ENCODE measurements at places on chromosomes 12 and 14. TPM values are rescaled to one million over a fixed set of nuclear protein-coding genes. Genes with fewer than 3 reads are reported as not detected.
A peak's percentile ranks its signal among the peaks of the same experiment; 100 is the strongest.

- no peak for DNase-seq
Measured at GRCh38 chr12:26185532-26186320, 9.6 kb upstream of the SSPN start.

GRCh38 chr14:92902726-92903125 is 20.2 kb upstream of the CHGA start:
- DNase-seq, result no peak

- peak; percentile 17 for DNase-seq
Measured at GRCh38 chr14:20489093-20489994, 16.0 kb upstream of the RNASE10 start.

DNA sequence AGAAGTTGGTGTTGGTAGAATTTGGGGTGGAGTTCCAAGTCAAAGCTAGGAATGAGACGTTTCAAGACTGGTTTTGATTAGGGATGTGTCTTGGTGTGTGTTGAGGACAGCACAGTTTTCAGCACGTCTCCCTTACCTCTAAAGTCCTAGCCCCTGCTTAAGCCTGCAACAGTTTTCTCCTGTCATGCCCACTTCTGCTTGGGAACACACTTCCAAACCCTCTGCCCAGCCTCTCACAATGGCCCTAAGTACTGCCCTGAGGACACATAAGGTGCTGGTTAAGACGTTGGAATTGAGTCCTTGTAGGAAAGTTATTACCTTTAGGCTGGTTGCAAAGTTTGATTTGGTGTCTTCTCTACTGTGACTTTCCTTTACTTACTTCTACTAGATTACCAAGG is 710 bp upstream of the BMAL2 start:
- peak; percentile 32 for DNase-seq

DNA sequence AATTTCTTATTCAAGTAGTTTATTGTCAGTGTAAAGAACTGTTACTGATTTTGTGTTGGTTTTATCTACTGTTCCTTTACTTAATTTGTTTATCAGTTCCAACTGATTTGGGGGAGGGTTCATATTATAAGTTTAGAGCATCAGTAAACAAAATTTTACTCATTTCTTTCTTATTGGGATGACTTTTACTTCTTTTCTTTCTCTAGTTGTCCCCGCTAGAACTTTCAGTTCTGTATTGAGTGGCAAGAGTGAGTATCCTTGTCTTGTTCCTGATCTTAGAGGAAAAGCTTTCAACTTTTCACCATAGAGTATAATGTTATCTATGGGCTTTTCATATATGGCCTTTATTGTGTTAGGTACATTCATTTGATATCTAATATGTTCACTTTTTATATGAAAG is 584.1 kb downstream of the LRFN5 start:
- DNase-seq, result no peak

GRCh38 chr12:52014567-52015530 is 8.1 kb downstream of the TAMALIN start:
- DNase-seq, result no peak

GRCh38 chr14:89851106-89851505 is 103.4 kb downstream of the EFCAB11 start:
- DNase-seq, result no peak

- no peak for DNase-seq
Measured at GRCh38 chr14:37466623-37467088, 128.4 kb downstream of the FOXA1 start.

- DNase-seq, result no peak
Measured at GRCh38 chr12:58435647-58436046, 484.7 kb downstream of the LRIG3 start.

- DNase-seq, result no peak
Measured at GRCh38 chr12:117508468-117508867, 147.0 kb upstream of the NOS1 start.

GRCh38 chr14:102777711-102778337 is 575 bp downstream of the TRAF3 start:
- DNase-seq, result no peak

The KCNH3 gene
- total RNA-seq, result 0.05 TPM

DNA sequence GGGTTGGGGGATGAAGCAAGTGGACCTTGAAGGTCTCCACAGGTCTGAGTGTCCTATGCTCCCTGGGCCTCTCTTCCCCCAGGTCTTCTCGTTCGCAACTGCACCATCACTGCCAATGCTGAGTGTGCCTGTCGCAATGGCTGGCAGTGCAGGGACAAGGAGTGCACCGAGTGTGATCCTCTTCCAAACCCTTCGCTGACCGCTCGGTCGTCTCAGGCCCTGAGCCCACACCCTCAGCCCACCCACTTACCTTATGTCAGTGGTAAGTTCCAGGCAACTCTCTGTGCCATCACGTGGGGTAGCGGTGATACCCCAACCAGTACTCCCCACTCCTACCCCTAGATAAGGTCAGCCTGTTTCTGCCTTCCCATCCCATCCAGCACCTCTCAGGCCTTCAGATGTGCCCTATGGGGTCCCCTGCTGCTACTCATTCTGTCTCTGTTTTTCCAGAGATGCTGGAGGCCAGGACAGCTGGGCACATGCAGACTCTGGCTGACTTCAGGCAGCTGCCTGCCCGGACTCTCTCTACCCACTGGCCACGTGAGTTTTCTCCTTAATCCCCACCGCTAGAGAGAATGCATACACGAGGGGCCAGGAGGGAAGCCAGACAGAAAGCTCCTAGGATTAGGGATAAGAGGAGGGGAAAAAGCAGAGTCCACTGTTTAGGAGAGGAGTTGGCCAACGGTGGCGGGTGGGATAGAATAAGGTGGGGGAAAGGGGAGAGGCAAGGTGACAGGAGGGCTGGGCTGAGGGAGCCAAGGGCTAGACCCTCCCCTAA is 1.6 kb upstream of the TAPBPL start:
- DNase-seq, result no peak

The PAN2 gene
- total RNA-seq, result 5.1 TPM

GRCh38 chr14:104292084-104292970 is 153.9 kb downstream of the KIF26A start:
- DNase-seq, result no peak

- no peak for DNase-seq
Measured at GRCh38 chr12:124361074-124361970, 66.4 kb downstream of the RFLNA start.

- DNase-seq, result no peak
Measured at GRCh38 chr12:24996102-24996797, 47.3 kb upstream of the BCAT1 start.

- DNase-seq, result peak; percentile 97
Measured at GRCh38 chr12:5441497-5442236, 9.8 kb downstream of the NTF3 start.

GRCh38 chr12:67697443-67697842 is 48.9 kb downstream of the DYRK2 start:
- DNase-seq, result peak; percentile 48

The NOVA1 gene
- total RNA-seq, result not detected

The TAS2R8 gene
- total RNA-seq, result not detected

The REC8 gene
- total RNA-seq, result 4.8 TPM

- no peak for DNase-seq
Measured at GRCh38 chr14:103941462-103941861, 867 bp downstream of the RD3L start.

DNA sequence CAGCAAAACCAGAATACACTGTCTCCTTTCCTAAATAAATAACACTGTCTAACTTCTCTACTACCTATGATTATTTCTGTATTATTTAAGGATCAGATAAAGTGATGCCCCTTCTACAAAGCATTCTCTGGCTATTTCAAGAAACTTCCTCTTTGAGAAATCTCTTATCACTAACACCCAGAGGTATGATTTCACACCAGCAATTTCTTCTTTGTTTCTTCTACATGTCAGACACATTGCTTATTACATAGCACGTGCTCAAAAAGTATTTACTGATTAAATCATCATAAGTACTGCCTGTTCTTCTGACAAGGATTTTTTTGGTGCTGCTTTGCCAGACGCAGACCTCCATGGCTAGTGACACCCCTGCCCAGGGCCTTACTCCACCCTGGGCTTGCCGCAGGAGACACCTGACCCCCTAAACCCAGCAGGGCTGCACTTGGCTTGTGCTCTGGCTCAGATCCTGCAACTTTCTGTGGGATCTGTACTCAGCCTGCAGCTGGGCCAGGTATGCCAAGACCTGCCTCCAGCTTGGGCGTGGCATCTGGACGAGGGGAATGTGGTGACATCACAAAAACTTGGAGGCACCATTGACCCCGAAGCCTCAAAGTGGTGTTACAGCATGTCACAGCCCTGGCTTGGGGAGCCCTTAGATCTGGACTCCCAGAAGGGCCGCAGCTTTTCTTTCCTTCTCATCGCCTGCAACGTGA is 15.4 kb upstream of the HIGD1C start:
- no peak for DNase-seq

All from M059J (cell line).